ENCODE measurements at places on chromosomes 1 and 21.

GRCh38 chr1:173502104-173502503 lies 25.0 kb downstream of the PRDX6 start:
- no peak for DNase-seq

GRCh38 chr21:25103500-25104207 lies 503.6 kb downstream of the MRPL39 start:
- DNase-seq = no peak

- no peak for DNase-seq
Observed at GRCh38 chr1:23215751-23216449, 1.4 kb downstream of the HTR1D start.

- DNase-seq = peak; percentile 11
Observed at GRCh38 chr1:90317628-90318027, 322.7 kb downstream of the ZNF326 start.

DNA sequence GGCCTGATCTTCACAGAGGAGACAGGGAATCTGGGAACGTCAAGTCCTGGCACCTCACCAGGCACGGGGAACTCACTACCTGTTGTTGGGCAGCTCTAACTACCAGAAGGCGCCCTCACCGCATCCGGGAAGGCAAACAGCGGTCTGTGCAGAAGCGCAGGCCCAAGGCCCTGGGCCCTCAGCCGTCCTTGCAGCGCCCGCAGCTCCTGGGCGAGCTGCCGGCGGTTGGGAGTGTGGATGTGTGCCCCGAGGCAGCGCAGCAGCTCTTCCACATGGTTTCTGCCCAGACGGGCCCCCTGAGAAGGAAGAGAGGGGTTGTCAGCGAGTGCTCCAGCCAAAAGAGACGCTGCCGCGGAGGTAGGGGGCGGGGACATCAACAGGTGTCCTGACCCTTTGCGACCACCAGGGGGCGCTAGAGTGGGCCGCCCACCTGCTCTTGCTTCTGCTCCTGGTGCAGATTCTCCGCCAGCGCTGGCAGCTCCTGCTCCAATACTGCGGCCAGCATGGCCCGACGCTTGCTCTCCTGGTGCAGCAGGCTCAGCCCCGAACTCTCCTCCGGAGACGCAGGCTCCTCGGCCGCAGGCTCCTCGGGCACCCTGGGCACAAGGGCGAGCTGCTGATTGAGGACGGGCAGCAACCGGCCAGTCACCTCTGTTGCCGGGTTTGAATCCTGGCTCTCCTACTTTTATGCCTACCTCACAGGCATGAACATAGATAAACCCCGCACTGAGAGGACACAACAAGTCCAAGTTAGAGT lies 9.3 kb downstream of the MAP3K6 start:
- DNase-seq = peak; percentile 17

DNA sequence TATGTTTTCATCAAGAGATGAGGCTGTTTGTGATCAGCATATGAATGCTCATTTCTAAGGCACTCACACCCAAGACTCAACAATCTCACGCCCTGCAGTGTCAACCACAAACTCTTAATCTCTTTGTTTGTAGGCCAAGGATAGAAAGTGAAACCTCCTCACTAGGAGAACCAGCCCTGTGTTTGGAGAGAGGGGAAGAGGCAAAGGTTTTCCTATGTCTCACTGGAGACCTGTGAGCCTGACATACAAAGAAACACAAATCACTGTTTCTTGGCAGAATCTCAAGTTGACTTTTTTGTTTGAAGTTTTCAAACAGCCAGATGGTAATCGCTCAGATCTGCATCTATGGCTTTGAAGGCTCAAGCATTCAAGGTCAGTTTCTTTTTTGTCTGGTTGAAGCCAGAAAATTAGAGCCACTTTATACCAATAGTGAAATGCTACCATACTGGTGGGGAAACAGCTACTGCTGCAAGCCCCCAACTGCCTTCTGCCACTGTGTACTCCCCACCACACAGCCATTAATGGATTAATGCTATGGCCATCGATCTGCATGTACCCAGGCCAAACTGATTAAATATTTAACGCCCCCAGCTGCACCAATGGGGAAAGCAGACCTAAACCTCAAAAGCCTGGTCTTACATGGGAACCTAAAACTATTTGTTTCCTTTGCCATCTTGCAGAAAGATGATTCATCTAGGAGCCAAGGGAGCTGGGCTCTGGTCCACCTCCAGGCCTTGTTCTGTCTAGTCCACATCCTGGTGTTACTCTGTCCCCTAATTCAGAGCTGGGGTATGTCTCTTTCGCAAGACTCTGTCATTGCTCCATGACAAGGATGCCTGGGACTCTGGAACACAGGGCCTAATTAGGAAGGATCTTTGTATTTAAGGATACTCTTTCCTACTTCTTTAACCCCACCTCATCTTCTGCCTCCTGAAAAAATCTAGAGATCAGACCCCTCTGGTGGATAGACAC lies 16.3 kb downstream of the PDZK1 start:
- no peak for DNase-seq

DNA sequence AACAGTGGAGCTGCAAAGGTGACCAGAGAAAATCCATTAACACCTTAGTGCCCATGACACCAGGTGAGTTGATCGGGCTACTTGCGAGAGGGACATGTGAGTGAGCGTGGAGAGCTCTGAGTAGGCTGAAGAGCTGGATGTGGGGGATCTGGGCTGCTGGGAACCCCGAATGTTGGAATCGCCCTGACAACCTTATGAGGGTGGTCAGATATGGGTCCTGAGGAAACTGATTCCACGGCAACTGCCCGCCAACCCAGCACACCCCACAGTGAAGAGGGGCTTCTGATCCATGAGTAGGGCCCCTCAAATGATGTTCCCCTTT lies 705 bp upstream of the QSOX1 start:
- no peak for DNase-seq

DNA sequence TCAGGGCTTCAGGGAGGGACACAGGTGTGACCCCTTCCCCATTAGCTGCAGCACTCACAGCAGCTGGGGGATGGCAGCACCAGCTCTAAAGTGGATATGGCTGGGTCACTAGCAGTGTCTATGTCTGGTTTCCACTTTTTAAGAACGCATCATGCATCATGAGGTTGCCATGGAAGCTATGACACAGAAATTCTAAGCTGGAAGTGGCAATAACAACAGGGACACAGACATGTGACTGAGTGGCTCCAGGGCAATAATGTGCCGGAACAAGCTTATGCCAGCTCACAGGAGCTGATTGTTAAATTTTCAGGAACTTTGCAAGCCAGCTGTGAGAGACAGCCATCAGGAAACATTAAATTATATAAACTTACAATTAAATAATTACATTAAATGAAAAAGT lies 51.2 kb upstream of the NFASC start:
- no peak for DNase-seq

DNA sequence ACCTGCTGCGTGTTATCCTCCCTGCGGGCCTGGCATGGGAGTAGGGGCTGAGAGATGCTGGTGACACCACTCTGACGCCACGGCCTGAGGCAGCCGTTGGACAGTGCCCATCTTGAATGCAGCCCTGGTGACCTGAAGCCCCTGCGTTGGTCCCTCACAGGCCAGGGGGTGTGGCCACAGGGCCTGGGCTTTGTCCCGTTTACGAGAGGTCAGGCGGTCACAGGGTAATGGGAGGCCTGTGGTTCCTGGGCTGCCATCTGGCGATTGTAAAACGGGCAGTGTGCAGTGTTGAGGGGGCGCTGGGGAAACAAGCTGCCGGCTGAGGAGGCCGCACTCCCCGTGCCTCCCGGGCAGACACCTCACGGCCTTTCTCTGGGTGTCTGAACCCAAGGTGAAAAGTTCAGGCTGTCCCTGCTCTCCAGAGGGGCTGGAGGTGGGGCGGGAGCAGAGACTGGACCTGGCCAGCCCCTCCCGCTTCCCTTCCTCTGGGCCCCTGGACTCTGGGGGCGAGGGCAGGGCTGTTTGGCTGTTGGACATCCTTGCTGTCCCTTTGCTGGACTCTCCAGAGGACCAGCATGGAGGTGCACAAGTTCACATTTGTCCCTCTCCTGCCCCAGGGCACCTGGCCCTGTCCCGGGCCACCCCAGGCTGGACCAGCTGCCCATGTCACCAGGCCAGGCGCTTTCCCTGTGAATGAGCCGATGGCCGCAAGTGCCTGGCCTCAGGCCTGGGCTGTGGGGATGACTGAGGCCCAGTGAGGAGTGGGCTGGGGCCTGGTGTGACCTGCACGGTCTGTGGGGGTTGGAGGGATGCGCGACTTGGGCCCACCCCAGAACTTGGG lies 42.4 kb downstream of the SKI start:
- DNase-seq = no peak

- DNase-seq = peak; percentile 39
Observed at GRCh38 chr1:171486048-171486519, 754 bp downstream of the PRRC2C start.

- DNase-seq = no peak
Observed at GRCh38 chr1:2435746-2436355, 23.5 kb upstream of the PEX10 start.

DNA sequence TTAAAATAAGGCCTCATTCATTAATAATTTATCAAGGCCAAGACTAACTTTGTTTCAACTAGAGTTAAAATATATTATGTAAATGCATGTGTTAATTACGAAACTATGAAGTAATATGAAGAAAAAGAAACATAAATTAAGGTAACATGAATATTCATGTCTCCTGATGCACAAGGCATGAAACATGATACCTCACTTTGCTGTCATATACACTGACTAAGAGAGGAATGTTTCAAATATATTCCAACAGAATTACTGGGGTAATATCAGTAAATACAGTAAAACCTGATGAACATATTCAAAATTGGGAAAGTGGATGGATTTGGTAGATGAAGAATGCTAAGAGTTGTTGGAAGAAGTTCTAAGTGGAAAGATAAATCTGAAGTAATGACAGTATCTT lies 274.6 kb downstream of the LRRC7 start:
- DNase-seq = no peak

GRCh38 chr21:41711416-41712007 lies 55.3 kb downstream of the RIPK4 start:
- no peak for DNase-seq

GRCh38 chr1:13700521-13701270 lies 708 bp downstream of the PRDM2 start:
- no peak for DNase-seq

DNA sequence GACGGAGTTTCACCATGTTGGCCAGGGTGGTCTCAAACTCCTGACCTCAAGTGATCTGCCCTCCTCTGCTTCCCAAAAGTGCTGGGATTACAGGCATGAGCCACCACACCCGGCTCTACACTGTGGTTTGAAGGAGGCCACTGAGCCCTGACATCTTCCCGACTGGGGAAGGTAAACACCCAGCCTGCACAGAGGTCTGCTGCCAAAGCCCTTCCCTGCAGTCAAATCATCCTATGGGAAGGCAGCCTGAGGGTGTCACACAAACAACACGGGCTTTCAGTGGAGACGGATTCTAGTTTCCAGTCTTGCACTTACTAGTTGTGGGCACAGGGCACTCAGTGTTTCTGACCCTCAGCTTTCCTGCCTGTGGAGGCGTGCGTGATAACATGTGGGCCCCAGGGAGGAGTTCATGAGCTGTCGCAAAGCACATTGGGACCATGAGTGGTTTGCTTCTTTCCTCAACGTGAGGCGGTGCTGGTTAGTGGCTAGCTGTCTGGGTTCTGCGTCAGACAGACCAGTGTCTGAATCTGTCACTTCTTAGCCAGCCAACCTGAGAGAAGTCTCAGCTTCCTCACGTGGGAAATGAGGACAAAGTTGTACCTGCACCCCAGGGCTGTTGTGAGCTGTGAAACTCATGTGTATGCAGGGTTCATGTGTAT lies 21.5 kb upstream of the OPRD1 start:
- DNase-seq = no peak

DNA sequence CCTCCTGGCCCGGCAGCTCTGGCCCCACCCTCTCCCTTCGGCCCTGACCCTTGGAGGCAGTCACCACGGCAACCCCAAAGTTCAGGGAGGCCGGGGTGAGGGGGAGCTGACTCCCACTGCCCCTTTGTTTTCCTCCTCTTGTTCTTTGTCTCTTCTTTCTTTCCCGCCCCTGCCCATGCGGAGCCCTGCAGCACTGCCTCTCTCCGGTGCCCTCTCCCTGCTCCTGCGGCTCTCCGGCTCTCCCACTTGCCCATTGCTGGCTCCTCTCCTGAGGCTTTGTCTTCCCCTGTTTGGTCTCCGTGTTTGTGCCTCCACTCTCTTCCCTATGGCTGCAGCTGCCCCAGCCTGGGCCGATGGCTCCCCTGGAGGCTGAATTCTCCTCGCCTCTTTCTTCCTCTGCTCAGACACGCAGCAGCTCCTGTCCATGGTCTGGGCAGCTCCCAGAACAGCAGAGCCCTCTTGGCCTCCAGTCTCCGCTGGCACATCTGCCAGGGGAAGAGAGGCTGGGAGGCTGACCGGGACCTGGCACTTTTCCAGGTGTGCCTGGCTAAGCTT lies 5.8 kb downstream of the CELSR2 start:
- DNase-seq = no peak

GRCh38 chr1:145719230-145720079 lies at the start of gene CD160:
CD160 (plus strand) TSS chr1:145719499; CDS start chr1:145728328, 8,829 bp downstream.
- DNase-seq = no peak

- no peak for DNase-seq
Observed at GRCh38 chr1:54378874-54379554, 27.2 kb downstream of the SSBP3 start.

DNA sequence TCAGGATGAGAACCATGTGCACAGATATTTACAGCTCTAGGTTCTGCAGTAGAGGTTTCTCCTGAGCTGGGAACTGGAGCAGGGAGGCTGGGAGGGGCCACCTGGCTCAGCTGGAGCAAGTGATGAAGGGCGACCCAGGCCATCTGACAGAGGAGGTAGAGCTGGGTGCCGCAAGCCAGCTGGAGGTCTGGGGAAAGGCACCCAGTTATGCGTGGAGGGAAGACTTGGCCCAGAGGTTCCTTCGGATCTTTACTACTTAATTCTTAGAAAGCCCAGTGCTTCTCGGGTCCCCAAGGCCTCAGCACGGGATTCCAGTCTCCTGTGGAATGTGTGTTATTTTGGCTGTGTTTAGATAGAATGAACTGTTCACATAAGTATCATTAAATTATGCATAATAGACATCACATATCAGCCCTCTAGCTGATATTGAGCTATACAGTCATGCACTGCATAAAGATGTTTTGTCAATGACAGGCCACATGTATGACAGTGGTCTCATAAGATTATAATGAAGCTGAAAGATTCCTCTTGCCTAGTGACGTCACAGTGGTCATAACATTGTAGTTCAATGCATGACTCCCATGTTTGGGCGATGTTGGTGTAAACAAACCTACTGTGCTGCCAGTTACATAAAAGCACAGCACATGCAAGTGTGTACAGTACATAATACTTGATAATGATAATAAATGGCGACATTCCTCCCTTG lies 245.1 kb downstream of the RHOU start:
- DNase-seq = no peak

GRCh38 chr1:25802915-25803314 lies 2.9 kb downstream of the SELENON start:
- no peak for DNase-seq

DNA sequence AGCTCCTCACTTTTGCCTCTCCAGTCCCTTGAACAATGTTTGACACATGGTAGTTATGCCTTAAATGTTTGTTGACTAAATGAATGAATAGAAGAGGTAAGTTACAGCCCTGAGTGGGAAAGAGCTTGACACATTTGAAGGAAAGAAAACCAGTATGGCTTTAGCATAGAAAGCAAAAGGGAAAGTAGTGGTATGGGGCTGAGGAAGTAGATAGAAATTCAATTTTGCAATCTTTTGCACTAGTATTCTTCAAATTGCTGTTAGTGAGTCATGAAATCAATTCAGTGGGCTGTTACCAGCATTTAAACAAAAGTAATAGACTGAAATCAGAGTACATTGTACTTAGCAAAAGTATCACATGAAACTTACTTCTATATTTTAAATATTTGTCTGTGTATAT lies 21.1 kb downstream of the PLA2G4A start:
- DNase-seq = no peak

- no peak for DNase-seq
Observed at GRCh38 chr1:65980237-65980636, 187.5 kb downstream of the PDE4B start.
